ENCODE measurements at places on chromosomes 4 and X. TPM values are rescaled to one million over a fixed set of nuclear protein-coding genes. Genes with fewer than 3 reads are reported as not detected.

The NSUN7 gene
- total RNA-seq: under 0.01 TPM

The ANKRD50 gene
- total RNA-seq: 42.8 TPM

The PPP4R3C gene
- not detected for total RNA-seq

The IBSP gene
- total RNA-seq: not detected

The NBDY gene
- total RNA-seq: 5.3 TPM

The ADAMTS3 gene
- total RNA-seq: 3.8 TPM

The RBM47 gene
- 2.5 TPM for total RNA-seq

The SOX3 gene
- total RNA-seq: not detected

The ARAP2 gene
- 1.3 TPM for total RNA-seq

The NEUROG2 gene
- not detected for total RNA-seq

The RAB41 gene
- total RNA-seq: not detected

The CTPS2 gene
- 7.0 TPM for total RNA-seq

The RGN gene
- 3.3 TPM for total RNA-seq

The MBNL3 gene
- 1.8 TPM for total RNA-seq

The GPRIN3 gene
- under 0.01 TPM for total RNA-seq

The DCAF4L1 gene
- total RNA-seq: 0.09 TPM

The TEX11 gene
- 0.09 TPM for total RNA-seq

The INTU gene
- 5.7 TPM for total RNA-seq

The POF1B gene
- not detected for total RNA-seq

The RHOXF2B gene
- under 0.01 TPM for total RNA-seq

The CWH43 gene
- total RNA-seq: not detected

The MAP9 gene
- total RNA-seq: 8.7 TPM

The PAGE1 gene
- total RNA-seq: not detected

The SNX12 gene
- total RNA-seq: 57.5 TPM

The SSX4B gene
- total RNA-seq: not detected

The MAGEB2 gene
- not detected for total RNA-seq

The TXLNG gene
- 5.5 TPM for total RNA-seq

The NRK gene
- total RNA-seq: 2.1 TPM

The TRIM60 gene
- not detected for total RNA-seq

The SNX25 gene
- 26.9 TPM for total RNA-seq

The NEIL3 gene
- 1.3 TPM for total RNA-seq

The CENPE gene
- total RNA-seq: 2.1 TPM

The TRAM1L1 gene
- total RNA-seq: 0.43 TPM

The NAP1L2 gene
- 1.1 TPM for total RNA-seq

The GLRA3 gene
- total RNA-seq: not detected
